ENCODE measurements at places on chromosomes 11 and 22.
A peak's percentile ranks its signal among the peaks of the same experiment; 100 is the strongest.

DNA sequence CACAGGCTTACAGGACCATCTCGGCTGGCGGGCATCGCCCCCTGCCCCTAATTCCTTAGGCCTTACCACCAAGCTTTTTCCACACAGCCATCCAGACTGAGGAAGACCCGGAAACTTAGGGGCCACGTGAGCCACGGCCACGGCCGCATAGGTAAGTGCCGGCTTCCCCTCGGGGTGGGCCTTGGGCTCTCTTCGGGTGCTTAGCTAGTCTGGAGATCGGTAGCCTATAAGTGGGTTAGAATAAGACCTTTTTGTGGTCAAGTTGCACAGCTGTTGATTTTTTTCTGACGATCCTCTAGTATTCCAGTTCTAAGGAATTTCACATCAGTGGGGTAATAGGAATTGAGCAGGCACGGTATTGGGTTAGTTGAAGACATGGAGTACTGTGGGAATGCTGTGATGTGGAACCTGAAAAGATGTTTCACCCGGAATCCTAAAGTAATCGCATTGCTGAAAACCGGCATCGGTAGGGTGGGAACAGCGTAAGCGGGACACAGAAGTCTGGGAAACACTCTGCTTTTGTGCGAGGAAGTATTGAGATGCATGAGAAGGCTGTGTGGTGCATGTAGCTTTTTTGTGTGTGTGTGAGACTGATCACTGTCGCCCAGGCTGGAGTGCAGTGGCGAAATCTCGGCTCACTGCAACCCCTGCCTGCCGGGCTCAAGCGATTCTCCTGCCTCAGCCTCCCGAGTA, 669 bp downstream of the RPL27A start:
- no peak for DNase-seq

DNA sequence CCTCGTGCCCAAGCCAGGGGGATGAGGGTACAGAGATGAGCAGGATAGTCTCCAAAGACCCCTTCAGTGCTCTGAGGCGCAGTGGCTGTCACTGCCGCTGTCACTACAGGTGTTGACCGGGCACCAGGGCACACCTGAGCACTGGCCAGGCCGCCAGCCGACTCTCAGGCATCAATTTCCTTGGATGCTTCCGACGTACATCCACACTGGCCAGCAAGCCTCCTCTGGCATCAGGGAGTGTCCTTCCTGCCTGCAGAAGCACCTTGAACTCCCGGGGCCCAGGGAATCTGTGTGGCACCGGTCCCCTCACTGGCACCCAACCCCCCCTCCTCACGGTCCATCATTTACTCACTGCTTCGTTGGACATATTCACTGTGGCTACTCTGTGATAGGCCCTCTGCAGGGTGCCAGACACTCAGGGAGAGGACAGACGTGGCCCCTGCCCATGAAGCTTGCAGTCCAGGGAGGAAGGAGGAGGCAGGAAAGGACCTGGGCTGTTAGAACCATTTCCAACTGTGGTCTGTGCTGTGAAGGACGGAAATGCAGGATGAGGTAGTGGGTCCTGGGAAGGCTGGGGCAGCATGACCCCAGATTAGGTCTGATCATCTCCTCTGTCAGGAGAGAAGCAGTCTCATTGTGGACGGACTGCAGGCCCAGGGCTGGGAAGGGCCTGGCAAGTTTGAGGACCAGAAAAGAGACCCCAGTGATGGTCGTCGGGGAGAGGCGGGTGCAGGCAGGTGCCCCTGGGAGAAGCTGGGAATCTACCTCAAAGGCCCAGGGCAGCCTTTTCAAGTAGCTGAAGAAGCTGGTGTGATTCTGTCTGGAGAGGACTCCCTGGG, 46.3 kb upstream of the ANO1 start:
- DNase-seq: no peak

DNA sequence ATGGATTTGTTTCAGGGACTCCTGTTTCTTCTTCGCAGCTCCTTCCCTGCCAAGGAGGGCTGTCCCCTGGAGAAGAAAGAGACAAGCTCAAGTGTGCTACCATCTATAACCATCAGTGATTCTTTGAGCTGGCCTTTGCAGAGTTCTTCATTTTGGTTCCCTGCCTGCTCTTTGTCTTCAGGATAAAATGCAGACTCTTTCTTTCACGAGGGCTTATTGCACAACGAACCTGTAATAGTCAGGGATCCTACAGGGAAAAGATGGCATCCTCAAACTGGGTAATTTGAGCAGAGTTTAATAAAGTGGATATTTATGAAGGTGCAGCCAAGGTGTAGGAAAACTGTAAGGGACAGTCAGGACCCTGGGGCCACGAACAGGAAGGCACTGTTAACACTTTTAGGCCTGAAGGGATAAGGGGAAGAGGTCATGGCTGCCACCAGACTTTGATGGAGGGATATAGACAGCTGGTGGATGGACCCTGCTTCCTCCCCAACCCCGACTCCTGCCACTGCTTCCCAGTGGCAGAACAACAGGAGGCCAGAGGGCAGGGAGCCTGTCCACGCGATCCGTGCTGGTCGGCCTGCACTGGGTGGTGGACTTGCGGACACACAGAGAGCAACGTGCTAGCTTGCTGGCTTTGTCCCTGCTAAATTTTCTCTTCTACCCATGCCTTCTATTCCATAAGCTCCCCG, 767.0 kb downstream of the NTM start:
- DNase-seq: no peak

DNA sequence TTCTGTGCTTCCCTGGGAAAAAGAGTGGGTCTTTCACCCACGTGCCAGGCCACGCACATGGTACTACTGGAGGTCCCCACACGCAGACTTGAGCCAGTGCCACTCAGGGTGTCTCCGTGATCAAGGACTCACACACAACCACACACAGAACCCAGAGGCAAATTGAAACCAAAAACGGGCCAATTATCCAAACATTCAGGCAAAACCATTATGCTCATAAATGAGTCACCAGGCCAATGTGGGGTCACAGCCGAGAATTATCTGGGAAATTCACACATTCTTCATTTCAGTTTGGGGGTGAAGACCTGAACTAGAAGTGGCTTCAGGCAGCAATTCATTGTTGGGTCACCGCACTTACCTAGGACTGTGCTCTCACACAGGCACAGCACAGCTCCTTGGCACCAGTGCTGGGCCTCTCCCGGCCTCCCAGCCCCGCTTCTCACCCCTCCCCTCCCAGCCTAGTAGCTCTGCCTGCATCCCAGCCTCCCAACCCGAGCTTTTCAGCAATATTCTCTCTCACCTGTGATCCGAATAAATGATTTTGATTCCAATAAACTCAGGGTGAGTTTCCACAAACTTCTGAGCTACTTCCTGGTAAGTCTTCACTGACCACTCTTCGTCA, 28.0 kb downstream of the ADA2 start:
- peak; percentile 11 for DNase-seq

- DNase-seq: no peak
Observed at GRCh38 chr11:13222285-13222684, 55.3 kb upstream of the BMAL1 start.

GRCh38 chr11:73990730-73991129, 8.1 kb upstream of the UCP2 start:
- no peak for DNase-seq

GRCh38 chr11:76637491-76638269, 32.9 kb downstream of the LRRC32 start:
- DNase-seq: no peak

- no peak for DNase-seq
Observed at GRCh38 chr11:134734141-134734845, 322.3 kb upstream of the B3GAT1 start.

DNA sequence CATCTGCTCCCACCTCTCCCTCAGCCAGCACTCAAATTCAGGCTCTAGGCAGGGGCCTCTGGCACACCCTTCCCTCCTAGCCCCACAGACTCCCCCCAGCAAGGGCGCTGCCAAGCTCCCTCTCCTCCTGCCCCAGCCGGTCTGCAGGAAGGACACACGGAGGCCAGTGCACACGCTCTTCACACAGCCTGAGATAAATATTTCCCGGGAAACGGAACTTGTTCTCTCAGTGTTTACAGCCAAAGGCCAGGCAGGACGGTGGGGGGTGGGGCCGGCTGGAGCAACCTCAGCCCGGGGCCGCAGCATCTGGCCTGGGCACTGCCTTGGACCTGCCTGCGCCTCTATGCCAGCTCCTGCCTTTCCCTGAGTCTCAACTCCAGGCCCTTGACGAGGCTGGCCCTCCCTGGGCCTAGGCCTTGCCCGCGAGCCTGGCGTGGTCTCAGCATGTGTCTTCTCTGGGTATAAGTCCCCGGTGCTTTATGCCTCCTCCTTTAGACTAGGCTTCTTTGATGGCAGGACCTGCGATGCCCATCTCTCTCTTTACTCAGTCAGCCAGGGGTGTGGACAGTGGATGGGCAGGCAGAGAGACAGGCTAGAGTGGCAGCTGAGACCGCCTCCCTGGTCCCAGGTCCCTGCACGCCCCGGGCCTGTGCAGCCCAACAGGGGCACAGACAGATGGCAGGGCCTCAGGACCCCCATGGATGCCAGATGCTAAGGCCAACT, 48.4 kb downstream of the PDE2A start:
- DNase-seq: no peak

- no peak for DNase-seq
Observed at GRCh38 chr11:13090228-13090708, 81.2 kb downstream of the RASSF10 start.

- DNase-seq: no peak
Observed at GRCh38 chr11:84390441-84391078, 1104.4 kb upstream of the CCDC90B start.

GRCh38 chr11:62411524-62411923, 7.3 kb upstream of the SCGB1A1 start:
- no peak for DNase-seq

- DNase-seq: no peak
Observed at GRCh38 chr22:38030311-38031133, 26.7 kb upstream of the PICK1 start.

DNA sequence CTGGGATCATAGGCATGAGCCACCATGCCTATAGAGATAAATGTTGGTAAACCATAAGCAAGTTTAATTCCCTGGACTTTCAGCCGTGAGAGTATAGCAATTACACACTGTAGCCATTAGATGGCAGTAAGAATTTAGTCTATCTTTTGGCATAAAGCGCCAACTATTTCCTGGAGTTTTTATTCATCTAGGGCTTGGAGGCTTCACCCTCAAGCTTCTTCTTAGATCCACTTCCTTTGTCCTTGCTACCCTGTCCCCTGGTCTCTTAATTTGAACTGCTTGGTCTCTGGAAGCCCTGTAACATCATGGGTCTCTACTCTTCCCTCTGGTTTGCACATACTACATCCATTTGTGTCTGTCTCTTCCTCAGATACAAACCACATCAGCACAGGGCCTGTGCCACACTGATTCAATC, 38.2 kb downstream of the OR10A6 start:
- DNase-seq: no peak

GRCh38 chr22:49959782-49960158, 802 bp upstream of the PIM3 start:
- no peak for DNase-seq

- no peak for DNase-seq
Observed at GRCh38 chr11:130414107-130415080, 14.0 kb downstream of the ADAMTS8 start.

DNA sequence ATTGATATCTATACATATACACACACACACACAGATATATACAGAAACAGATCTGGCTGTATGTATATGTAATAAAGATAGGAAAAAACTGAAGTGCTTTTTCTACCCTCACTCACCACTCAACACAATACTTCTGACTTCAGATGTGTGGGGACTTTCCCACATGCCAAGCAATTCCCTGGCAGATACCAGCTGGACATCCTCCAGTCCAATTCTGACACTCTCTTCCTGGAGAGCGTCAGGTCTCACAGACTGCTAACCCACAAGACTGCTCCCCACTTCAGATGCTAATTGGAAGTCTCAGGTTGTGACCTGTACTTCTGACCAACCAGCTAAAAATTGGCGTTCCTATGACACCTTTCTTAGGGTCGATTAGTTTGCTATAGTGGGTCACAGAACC, 140.6 kb downstream of the ATG16L2 start:
- DNase-seq: no peak

DNA sequence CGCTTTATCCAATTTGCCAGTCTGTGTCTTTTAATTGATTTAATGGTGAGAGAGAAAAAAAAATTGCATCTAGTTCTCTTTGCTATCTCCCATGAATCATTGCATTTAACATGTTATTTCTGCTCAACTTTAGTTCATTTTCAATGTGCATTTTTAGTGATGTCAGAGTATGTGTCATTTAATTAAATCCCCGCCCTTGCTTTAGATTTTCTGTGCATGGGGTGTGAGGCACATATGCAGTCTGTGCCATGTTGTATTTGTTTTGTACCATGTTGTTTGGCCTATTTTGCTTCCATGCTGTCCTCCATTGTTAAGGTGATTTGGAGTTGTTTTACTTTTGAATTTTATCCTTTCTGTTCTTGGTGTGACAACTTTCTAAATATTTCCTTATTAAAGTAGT, 8.3 kb upstream of the NCR3LG1 start:
- DNase-seq: no peak

- DNase-seq: peak; percentile 21
Observed at GRCh38 chr11:78420255-78420764, 2.7 kb upstream of the GAB2 start.

DNA sequence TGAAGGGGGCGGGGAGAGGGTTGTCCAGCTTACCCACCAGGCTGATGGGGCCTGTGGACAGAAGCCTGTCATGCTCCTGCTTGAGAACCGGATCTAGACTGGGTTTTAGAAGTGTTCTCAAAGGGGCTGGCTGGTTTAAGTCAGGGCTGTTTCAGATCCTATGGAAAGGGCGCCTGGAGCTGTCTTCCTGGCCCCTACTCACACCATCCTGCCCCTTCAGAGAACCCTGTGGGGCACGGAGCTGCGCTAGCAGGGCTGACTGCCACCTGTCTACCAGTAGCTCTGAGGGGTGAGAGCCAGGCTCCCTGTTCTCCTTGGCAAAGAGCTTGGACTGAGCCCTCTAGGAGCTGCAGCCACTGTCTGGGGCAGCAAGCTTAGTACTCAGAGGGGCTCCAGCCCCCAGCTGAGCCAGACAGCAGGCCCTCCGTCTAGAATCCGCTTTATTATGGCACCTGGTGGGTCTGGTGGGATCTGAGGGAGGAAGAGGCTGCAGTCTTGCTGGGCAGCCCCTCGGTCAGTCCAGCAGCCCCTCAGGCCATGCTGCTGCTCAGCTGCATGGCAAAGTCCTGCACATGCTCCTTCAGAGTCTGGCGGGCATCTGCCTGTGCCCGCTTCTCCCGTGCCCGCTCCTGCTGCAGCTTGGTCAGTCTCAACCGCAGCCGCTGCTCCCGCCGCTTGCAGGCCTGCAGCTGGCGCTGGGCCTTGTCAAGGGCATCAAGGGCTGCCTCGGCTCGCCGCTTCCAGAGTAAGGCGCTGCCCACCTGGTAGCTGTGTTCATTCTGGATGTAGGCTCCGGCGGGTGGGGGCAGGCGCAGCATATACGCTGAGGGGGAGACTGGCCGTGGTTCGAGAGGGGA, 2.3 kb downstream of the THAP7 start:
- DNase-seq: no peak

DNA sequence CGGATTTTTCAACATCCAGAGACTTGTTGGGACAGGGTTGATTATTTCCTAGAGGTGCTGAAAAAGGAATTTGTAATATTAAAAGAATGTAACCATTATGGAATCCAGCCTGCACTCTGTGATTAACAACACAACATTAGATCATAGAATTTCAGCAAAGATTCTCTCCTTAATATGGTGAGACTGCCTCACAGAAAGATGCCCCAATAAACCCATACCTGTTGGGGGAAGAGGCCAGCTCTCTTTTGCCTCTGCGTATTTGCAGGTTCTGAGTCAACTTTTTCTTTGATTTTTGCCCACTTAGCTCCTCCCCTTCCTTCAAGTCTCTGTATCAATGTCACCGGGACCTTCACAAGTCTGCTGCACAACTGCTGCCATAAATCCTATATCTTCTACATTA, 12.4 kb upstream of the MTMR3 start:
- DNase-seq: no peak

- no peak for DNase-seq
Observed at GRCh38 chr11:75632450-75632849, 36.4 kb downstream of the MAP6 start.

- no peak for DNase-seq
Observed at GRCh38 chr22:48895336-48895735, 932.3 kb downstream of the BRD1 start.
